Activated gamma-delta T cell (primary cell): ENCODE measurements at places on chromosomes 3 and 15.

GRCh38 chr15:70212286-70212962 lies 114.7 kb upstream of the TLE3 start:
- DNase-seq = no peak

DNA sequence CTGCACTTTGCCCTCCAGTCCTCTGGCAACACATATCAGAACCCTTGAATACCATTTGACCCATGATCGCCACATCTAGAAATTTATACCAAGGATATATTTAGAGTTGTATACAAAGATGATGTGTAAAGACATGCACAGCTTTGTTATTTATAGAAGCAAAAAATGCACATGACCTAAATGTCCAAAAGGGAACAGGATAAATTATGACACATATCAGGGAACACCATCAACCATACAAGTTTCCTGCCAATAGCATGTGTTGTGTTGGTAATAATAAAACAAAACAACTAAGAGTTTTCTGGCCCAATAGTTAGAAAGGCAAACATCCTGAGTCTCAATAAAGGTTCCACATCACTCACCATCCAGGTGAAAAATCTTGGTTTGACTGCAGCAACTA lies 51.5 kb downstream of the AAGAB start:
- no peak for DNase-seq

GRCh38 chr15:77818484-77819047 lies 185.9 kb upstream of the LINGO1 start:
- no peak for DNase-seq

DNA sequence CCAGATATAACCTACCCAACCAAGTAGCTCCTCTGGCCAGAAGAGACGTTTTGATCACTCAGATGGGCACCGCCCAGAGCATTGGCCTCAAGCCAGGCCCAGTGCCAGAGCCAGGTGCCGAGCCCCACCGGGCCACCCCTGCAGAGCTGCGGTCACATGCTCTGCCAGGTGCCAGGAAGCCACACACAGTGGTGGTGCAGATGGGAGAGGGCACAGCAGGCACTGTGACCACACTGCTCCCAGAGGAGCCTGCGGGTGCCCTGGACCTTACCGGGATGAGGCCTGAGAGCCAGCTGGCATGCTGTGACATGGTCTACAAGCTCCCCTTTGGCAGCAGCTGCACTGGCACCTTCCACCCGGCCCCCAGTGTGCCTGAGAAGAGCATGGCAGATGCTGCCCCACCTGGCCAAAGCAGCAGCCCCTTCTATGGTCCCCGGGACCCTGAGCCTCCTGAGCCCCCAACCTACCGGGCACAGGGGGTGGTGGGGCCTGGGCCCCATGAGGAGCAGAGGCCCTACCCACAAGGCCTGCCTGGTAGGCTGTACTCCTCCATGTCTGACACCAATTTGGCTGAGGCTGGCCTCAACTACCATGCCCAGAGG lies 19.1 kb upstream of the APEH start:
- DNase-seq = no peak

- DNase-seq = no peak
These were observed 964.9 kb upstream of the NR2F2 start for GRCh38 chr15:95365511-95366107.

- DNase-seq = no peak
These were observed 116.3 kb downstream of the RPL22L1 start for GRCh38 chr3:170753421-170754310.

- no peak for DNase-seq
These were observed 95.6 kb downstream of the RFX7 start for GRCh38 chr15:56148064-56148463.

DNA sequence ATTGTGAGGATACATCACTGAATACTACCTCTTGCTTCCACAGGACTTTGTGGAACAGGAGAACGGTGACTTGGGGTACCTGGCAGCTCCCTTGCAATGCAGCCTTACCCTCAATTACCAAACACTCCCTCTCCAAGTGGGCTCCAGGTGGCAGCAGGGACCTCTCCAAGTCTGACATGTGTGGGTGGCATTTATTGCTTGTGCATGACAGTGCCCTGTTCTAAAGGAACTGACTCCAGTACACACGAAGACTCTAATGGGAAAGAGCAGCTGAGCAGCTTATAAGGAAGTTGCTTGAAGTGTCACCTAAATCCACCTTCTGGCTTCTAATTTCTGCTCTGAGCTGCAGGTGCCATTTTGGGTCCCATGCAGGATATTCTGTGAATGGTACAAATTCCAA lies 174.1 kb upstream of the SLCO3A1 start:
- DNase-seq = no peak

DNA sequence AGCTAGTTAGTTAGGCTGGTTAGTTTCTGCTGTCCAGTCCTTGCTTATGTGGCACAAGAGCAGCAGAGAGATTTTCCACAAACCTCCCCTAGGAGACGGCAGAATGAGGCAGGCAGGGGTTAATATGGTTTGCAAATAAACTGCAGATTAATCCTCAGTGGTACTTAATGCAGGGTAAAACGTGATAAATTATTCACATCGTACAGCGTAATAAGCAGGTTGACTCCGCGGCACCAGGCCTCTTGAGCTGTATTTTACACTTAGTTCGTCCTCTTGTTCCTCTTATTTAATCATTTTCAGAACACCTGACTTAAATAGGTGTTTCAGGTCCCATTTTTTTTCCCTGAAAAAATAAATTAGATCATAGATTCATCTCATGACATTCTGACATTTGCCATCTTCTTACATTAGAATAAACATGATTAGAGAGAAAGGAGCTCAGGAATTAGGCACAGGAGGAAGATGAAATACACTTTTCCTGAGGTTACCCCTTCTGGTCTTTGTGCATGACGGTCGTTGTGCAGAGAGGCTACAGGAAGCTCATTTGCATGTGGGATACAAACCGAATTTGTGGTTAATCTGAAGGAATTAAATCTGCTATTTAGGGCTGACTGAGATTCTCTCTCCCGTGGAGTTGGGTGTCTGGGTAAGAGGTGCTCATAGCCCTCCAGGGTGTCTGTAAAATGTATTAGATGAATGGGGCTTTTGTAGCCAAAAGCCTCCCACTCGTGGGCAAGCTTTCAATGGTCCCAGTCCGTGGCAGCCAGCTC lies 27.1 kb upstream of the VPS8 start:
- no peak for DNase-seq

GRCh38 chr3:160637086-160637485 lies 39.9 kb upstream of the ARL14 start:
- no peak for DNase-seq

DNA sequence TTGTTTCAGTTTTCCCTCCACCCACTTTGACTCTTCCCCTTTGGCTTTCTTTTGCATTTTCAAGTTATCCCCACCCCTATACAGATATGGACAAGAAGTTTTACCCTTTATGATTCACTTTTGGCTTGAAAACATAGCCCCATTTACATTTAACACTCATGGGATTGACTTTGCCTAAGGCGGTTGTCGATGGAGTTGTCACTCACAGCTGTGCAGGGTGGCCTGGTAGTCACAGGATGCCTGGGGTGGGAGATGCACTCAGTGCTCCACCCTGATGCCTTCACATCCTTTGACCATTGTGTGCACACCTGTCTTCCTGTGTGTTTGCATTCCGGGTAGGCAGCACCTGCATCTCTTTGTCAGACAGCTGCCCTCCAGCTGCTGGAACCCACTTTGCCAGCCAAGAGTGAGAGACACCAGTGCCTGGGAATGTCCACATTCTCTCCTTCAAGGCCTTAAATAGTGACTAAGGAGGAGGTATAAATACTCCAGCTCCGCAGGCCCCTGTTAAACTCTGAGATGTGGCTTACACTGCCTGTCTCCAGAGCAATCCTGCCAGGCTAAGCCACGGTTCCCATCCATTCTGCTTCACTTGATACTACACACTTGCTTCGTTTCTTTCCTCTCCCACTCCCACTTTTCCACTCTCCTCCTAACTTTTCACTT lies 191.5 kb upstream of the SLC24A5 start:
- no peak for DNase-seq

DNA sequence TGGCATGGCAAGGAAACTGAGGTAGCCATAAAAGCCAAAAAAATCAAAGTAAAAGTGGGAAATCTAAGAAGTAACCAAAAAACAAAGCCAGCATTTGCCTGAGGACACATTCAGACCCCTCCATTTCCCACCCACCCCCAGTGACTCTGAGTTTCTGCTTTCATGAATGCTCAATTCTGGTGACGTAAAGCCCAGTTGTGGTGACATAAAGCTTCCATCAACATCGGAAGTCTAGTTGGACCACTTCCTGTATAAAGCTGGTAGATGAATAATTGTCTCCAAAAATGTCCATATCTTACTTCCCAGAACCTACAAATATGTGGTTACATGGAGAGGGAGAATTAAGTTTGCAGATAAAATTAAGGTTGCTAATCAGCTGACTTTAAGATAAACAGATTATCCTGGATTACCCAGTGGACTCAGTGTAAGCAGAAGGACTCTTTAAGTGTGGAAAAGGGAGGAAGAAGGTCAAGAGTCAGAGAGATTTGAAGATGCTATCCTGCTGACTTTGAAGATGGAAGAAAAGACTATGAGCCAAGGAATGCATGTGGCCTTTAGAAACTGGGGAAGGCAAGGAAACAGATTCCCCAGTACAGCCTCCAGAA lies 62.0 kb upstream of the ST3GAL6 start:
- no peak for DNase-seq

DNA sequence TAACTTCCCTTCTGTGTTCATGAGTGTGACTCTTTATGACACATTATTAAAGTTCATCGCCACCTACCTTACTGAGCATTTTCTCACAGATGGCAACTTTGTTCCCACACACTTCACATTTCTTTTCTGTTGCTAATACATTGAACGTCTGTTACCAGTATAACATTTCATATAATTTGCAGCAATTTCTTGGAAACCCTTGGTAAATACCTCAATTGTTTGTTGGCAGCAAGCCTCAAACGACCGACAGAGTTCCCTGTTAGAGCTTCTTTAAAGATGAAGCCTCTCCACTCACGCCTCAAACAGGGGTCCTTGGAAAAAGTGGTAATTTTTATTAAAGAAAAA lies 3.2 kb upstream of the CHSY1 start:
- no peak for DNase-seq

- DNase-seq = no peak
These were observed 33.9 kb downstream of the OXNAD1 start for GRCh38 chr3:16298891-16299290.

DNA sequence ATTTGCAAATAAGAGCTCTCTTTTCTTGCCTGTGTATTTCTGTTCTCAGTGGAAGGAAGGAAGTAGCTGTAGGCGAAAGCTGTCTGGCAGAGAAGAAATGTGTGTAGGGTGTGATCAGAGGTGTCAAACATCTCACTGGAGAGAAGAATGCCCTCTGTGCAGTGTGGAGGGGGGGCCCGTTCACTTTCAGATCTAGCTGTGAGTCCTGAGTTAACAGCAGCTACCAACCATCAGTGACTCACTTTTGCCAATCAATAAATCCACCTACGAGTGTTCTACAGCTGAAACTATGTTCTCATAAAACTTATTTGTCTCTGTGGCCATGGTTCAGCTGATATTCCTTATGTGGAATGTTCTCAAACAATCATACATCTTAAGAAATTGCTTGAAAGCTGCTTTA lies 103.7 kb downstream of the FRMD4B start:
- no peak for DNase-seq
